SJCRH30 (cell line): ENCODE measurements at places on chromosomes 1 and 21. TPM values are rescaled to one million over a fixed set of nuclear protein-coding genes. Genes with fewer than 3 reads are reported as not detected.

ANGEL2 gene
- total RNA-seq: 59.9 and 70.7 TPM in 2 replicates

UBE2J2 gene
- 109 and 115 TPM in 2 replicates for total RNA-seq

PRR9 gene
- total RNA-seq: not detected in 2 replicates

E2F2 gene
- 33.5 and 43.2 TPM in 2 replicates for total RNA-seq

CHIA gene
- total RNA-seq: not detected in 2 replicates

GBP3 gene
- total RNA-seq: 0.12 and 0.53 TPM in 2 replicates

HPCAL4 gene
- total RNA-seq: 0.42 and 0.53 TPM in 2 replicates

DMRTA2 gene
- total RNA-seq: 39.1 and 40.1 TPM in 2 replicates

EPHA8 gene
- total RNA-seq: 1.3 and 1.5 TPM in 2 replicates
